ENCODE measurements at places on chromosomes 4 and X.

DNA sequence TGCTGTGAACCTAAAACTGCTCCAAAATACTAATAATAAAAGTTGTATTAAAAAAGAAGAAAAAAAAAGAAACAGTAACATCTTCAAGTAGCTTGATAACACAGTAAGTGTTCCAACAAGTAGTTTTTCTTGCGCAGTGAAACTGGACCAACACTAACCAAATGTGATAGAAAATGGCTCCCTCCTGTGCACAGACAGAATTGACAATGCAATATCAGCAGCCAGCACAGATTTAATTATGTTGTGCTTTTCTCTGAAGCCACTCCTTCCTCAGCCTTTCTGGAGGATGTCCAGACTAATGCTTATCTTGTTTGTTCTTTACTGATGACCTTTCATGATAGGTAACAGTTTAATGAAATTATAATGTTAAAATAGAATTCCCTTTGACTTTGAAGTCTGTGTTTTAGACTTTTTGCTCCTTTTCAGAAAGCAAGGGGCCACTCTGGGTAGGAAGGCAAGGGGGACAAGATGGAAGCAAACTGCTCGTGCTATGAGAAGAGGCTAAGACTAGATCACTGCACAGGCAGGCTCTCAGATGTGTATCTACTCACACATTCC, 147.1 kb upstream of the RPL34 start:
- DNase-seq = peak; percentile 67

GRCh38 chrX:112053169-112053568, 29.4 kb downstream of the TRPC5 start:
- no peak for DNase-seq

DNA sequence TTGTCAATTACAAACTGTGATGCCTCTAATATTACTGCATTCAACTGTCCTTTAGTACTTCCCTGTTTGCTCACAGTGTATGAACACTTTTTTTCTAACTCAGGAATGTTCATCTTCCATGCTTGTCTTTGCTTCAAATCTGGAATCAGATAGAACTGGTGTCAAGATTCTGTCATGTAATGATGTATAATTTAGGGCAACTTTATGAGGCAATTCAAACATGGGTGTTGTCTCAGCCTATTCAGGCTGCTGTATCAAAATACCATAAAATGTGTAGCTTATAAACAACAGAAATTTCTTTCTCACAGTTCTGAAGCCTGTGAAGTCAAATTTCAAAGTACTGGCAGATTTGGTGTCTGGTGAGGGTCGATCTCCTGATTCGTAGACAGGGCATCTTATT, 1012.9 kb downstream of the RAB28 start:
- DNase-seq = no peak

- DNase-seq = no peak
Observed at GRCh38 chrX:40385682-40386081, 195.1 kb upstream of the ATP6AP2 start.

Measured in choroid plexus epithelial cell (primary cell).